Ammon's horn (tissue), 1 donor: ENCODE measurements at places on chromosomes 2 and 18.
A peak's percentile ranks its signal among the peaks of the same experiment; 100 is the strongest.

DNA sequence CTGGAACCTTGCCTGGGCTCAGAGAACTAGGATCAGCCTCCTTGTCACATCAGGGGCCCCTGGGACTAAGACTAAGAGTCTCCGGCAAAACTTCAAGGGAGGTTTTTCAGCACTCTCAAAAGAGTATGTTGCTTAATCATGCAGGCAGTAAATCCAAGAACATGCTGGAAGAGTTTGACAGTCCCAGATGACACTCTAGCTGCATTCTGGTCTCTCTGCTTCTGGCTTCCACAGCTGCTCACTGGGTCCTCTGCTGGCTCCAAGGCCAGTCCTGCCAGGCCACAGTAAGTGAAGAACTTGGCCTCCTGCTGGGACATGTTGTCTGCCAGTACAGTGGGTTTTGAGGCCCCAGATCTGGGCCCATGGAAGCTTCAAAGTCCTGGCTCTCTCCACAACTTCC, 45.2 kb upstream of the IL1RL1 start:
- DNase-seq: no peak

DNA sequence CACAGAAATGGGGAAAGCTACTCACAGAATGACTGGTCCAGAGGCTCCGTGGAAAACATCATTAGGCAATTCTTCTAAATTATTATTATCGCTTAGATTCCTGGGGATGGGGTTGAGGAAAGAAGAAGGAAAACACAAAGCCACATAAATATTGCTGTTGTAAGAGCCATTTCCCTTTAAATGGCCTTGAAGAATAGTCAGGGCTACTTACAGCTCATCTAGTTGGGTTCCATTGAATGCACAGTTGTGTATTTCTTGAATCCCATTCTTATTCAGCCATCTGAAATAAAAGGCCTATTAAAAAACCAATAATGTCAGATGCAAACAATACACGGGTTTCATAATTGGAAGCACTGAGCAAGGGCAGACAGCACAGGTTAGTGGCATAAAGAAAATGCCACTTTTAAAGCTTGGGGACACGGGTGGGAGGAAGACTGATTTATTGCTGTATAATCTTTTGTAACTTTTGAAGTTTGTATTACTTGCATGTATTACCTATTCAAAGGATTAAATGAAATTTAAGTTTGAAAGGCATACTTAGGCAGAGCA, 171.4 kb downstream of the FSHR start:
- DNase-seq: no peak

GRCh38 chr2:132662732-132663131, 7.3 kb downstream of the LYPD1 start:
- DNase-seq: no peak

DNA sequence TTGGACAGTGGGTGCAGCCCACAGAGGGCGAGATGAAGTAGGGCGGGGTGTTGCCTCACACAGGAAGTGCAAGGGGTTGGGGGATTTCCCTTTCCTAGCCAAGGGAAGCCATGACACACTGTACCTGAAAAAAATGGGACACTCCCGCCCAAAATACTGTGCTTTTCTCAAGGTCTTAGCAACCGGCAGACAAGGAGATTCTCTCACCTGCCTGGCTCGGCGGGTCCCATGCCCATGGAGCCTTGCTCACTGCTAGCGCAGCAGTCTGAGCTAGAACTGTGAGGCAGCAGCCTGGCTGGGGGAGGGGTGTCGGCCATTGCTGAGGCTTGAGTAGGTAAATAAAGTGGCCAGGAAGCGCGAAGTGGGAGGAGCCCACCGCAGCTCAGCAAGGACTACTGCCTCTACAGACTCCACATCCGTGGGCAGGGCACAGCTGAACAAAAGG, 244.7 kb downstream of the NBAS start:
- no peak for DNase-seq

- no peak for DNase-seq
These were observed 47.9 kb downstream of the LDLRAD4 start for GRCh38 chr18:13266218-13267100.

- no peak for DNase-seq
These were observed 785.5 kb upstream of the RAB6C start for GRCh38 chr2:129193961-129194360.

GRCh38 chr2:112755444-112755843, 9.0 kb downstream of the CKAP2L start:
- DNase-seq: no peak

DNA sequence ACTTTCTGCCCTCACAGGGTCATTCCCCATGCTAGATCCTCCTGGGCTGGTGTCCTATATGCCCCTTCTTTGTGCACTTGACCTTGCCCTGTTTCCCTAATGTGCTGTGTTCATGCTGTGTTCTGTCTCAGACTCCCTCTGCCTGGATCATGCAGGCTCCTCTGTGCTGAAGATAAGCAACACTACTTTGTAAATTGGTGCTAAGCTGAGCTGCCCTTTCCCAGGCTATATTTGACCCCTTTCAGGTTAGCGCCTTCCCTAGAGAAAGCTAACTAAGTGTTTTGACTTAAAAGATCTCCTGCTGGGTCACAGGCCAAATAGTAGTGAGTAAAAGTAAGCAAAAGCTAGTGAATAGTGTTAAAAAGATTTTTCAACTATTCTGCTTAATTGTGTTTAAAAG, 257.2 kb upstream of the RGPD4 start:
- DNase-seq: no peak

DNA sequence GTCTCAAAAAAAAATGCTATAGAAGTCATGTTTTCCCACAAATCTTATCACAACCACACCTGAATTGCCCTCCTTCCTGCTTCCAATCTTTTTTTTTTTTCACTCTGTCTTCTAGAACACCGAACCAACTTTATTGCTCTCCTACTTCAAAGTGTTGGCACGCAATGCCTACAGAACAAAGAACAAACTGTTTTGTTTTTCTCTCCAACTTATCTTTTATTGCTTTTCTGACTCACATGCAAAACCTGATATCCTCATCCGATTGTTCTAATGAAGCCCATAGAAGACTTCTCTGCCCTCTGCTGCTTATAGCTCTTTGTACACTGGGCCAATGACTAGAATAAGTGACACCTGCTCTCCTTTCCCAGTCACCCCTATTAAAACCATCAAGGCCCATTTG, 602.8 kb downstream of the EPHA4 start:
- DNase-seq: no peak

DNA sequence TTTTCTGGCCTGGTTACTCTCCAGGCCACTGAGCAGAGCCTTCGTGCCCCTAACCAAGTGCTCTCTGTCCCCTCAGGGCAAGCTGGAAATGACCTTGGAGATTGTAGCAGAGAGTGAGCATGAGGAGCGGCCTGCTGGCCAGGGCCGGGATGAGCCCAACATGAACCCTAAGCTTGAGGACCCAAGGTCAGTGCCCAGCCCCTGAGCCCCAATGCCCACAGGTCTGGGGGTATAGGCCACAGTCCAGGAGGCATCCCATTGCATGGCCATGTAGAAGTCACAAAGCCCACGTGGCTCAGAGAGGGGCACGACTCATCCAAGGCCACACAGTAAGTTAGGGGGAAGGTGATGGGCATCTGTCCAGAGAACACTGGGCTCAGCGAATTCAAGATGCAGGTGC, 227.6 kb downstream of the DYSF start:
- no peak for DNase-seq

GRCh38 chr2:62265106-62265505, 69.2 kb downstream of the B3GNT2 start:
- no peak for DNase-seq

GRCh38 chr18:37489998-37490397, 75.6 kb downstream of the CELF4 start:
- DNase-seq: no peak

DNA sequence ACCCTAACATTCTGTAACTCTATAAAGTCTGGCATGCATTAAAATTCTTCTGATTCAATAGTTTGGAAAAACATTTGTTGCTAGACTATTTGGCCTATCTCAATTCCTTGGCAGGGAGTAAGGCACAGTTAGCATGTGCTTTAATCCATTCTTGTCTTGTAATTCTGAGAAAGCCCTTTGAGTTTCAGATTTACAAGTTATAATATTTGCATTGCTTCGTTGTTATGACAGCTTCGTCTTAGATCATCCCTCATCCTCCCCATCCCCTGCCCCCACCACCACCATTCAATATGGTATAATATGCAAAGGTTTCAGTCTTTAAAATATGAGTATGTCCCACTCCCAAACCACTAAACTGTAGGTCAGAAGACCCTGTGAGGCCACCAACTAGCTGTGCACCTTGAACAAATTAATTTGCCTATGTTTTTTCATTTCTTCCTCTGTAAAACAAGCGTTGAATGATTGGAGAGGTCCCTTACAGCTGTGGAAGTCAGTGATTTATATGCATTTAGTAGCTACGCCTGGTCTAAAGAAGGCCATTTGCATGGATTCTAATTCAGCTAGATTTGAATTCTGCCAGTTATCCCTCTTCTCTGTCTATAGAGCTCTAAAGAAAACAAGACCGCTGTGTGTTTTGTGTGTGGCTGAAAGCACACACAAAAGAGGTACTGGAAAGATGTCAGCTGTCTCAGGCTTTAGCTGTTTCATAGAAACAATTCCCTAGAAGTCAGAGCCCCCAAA, 591 bp downstream of the C2orf80 start:
- DNase-seq: no peak

DNA sequence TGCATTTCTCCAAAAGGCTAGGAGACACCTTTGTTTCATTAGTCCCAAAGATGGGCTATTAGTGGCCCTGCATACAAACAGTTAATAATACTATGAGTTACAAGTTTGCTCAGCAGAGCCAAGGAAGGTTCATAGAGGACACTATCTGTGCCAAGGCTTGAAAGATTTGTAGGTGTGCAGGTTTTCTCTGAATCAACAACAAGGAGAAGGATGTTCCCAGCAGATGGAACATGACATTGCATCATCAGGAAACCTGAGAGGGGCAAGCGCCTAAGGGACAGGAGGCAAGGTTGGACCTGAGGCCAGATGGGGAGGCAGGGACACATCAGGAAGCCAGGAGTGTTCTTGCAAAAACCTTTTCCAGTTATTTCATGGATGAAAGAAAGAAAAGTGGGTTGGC, 35.4 kb upstream of the STK17B start:
- DNase-seq: no peak

DNA sequence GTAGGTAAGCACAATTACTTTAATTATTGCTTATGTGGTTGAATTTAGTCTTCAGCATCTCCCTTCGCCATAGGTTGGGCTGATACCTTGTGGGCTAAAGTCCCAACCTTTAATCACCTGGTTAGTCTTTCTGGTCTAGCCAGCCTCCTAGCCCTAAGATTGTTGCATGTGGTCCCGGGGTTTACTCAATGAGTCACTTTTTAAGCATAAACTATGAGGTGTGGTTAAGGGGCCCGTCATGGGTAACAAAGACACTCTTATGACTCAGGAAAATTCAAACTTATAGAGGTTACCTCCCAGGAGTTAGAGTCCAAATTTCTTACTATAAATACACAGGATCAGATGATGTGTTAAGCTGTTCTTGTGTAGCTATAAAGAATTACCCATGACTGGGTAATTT, 841.6 kb downstream of the TRIB2 start:
- DNase-seq: no peak

DNA sequence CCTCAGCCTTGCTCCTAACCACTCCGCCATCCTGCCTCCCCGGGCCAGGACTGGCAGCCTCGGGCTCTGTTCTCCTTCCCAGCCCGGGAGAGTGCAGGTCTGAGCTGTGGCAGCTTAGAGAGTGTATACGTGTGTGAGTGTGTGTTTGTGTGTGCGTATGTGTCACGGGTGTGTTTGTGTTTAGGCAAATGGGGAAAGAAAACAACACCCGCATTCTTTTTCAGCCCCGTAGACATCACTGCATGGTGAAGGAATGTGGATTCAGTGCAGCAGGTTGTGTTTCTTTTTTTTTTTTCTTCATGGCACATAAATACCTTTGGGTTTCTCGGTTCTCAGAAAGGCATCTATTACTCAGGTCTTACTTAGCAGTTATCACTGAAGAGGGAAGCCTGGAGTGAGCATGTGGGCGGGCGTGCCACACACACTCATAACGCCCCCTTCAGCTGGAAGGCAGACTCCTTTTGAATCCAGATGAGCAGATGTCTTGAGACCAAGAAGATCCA, 44.2 kb downstream of the GLI2 start:
- DNase-seq: no peak

GRCh38 chr2:71787476-71788185, 334.3 kb downstream of the DYSF start:
- DNase-seq: no peak

GRCh38 chr2:20050104-20050645, 1.3 kb downstream of the LAPTM4A start:
- peak; percentile 49 for DNase-seq

DNA sequence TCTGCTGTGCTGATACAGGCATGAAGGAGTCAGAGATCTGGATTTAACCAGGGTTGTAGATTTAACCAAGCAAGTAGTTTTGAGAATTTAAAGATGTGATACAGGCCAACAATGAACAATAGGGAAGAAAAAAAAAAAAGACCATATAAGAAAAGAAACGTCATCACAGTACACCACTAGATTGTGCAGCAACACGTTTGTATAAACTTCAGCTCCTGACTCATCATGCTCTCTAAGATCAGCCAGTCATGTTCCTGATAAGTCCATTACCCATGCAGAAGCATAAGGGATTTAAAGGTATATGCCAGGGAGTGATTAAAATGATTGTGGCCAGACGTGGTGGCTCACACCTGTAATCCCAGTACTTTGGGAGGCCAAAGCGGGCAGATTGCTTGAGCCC, 22.3 kb upstream of the ERICH2 start:
- no peak for DNase-seq

- DNase-seq: no peak
These were observed 38.0 kb upstream of the EPAS1 start for GRCh38 chr2:46258937-46259776.

DNA sequence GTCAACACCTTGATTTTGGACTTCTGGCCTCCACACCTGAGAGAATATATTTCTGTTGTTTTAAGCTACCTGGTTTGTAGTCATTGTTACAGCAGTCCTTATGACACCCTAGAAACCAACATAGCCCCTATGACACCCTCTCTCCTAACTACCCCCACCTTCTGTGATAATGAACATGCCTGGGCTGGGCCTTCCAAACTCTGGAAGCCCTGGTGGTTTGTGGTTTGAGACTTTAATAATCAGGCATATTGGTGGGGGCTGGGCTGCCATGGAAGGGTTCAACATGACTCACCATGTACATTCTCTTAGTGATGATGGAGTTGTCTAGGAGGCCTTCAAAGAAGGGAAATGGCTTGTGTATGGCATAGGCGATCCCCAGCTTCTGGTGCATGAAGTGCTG, 3.3 kb downstream of the SP110 start:
- DNase-seq: no peak

GRCh38 chr2:49110571-49110970, 43.7 kb downstream of the FSHR start:
- DNase-seq: no peak
